ENCODE measurements at places on chromosomes 1 and 21. TPM values are rescaled to one million over a fixed set of nuclear protein-coding genes. Genes with fewer than 3 reads are reported as not detected.

RHEX gene
- total RNA-seq: not detected

GJA8 gene
- total RNA-seq: not detected

TRABD2B gene
- total RNA-seq: 6.0 TPM

EDN2 gene
- total RNA-seq: 4.1 TPM

SAMD13 gene
- total RNA-seq: 4.5 TPM

CD1D gene
- 2.2 TPM for total RNA-seq

TNFAIP8L2 gene
- not detected for total RNA-seq

INSRR gene
- total RNA-seq: 0.45 TPM

FAM72A gene
- 1.7 TPM for total RNA-seq

SPRR2E gene
- total RNA-seq: 1.2 TPM

TMEM81 gene
- 4.6 TPM for total RNA-seq

SERPINC1 gene
- total RNA-seq: 0.27 TPM

PCSK9 gene
- 1.6 TPM for total RNA-seq

TEDDM1 gene
- total RNA-seq: not detected

SESN2 gene
- 19.4 TPM for total RNA-seq

FCER1G gene
- 1.8 TPM for total RNA-seq

GCSAML gene
- total RNA-seq: not detected

ATAD3A gene
- total RNA-seq: 35.4 TPM

GUCA2A gene
- total RNA-seq: not detected

TMEM183A gene
- 58.4 TPM for total RNA-seq

ADGRB2 gene
- 21.5 TPM for total RNA-seq

OR2G6 gene
- 0.04 TPM for total RNA-seq

ATAD3C gene
- 2.9 TPM for total RNA-seq

CHIT1 gene
- 0.13 TPM for total RNA-seq

KLHDC8A gene
- 0.79 TPM for total RNA-seq

SKI gene
- total RNA-seq: 110 TPM
